Stimulated activated naive CD8-positive, alpha-beta T cell treated with anti-CD3 and anti-CD28 coated beads, Interleukin-15, Interleukin-2, amounts not matched to agents 100 U/mL and 50 U/mL, for 24 hours (primary cell): ENCODE measurements at places on chromosomes 1 and 21.

DNA sequence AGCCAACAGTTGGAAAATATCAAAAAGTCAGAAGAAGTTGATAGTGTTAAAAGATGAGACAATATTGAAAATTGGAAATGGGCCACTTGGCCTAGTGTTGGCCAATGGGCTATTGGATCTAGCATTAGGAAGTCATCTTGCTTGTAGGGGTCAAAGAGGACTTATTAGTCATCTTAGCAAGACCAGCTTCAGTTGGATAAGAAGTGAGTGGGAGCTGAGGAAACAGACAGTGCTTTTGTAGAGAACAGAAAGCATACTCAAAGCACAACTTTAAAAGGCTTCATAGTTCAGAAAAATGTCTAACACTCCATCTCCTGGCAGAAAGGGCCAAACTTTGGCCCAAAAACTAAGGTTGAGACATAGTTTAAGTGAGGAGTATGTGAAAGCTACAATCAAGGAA is 139.9 kb upstream of the PKN2 start:
- DNase-seq: no peak

- DNase-seq: no peak
These were observed 72.4 kb upstream of the IFNAR2 start for GRCh38 chr21:33157303-33157702.

DNA sequence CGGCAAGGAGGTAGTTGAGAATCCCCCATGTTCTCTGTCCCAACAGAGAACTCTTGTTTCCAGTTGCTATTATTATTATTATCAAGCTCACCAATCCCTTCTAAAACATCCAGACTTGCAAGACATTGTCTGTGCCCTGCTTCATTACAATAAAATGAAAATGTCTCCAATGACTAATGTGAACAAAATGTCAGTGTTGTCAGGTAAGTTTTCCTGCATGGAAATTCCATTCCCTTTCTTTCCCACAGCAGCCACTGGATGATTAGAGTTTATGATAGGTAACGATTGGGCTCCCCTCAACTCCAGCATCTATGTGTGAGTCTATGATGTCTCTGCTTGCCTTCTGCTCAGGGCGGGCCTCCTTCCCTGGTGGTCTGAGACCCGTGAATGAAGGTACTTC is 8.9 kb upstream of the DYRK1A start:
- no peak for DNase-seq

DNA sequence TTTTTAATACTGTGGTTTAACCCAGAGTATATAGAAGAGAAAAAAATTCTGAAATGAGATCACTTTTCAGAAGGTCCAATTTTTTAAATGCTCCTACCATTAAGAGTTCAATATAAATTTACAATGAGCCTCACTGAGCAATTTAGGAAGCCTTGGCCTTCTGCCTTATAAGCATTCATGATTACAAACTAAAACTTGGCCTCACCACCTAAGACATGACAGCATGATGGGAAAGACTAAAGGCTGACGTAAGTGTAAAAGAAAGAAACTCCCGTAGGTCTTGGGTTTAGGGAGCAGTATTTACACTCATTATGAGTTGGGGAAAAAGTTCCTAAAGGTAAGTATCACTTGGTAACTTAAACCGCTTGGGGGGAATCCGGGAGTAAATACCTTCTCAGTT is 70.7 kb upstream of the ESRRG start:
- DNase-seq: no peak

GRCh38 chr1:96060621-96061020 is 661.0 kb upstream of the PTBP2 start:
- no peak for DNase-seq

DNA sequence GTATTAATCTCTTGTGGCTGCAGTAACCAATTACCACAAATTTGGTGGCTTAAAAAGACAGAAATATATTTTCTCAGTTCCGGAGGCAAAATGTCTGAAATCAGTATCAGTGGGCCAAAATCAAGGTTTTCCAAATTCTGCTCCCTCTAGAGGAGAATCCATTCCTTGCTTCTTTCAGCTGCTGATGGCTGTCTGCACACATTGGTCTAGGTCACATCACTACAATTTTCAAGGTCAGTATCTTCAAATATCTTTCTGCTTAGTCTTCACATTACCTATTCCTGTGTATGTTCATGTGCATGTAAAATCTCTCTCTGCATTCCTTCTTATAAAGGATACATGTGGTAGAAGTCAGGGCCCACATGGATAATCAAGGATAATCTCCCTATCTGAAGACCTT is 999.4 kb downstream of the KCNT2 start:
- DNase-seq: no peak

- DNase-seq: no peak
These were observed 18.6 kb upstream of the C1orf105 start for GRCh38 chr1:172401892-172402291.

DNA sequence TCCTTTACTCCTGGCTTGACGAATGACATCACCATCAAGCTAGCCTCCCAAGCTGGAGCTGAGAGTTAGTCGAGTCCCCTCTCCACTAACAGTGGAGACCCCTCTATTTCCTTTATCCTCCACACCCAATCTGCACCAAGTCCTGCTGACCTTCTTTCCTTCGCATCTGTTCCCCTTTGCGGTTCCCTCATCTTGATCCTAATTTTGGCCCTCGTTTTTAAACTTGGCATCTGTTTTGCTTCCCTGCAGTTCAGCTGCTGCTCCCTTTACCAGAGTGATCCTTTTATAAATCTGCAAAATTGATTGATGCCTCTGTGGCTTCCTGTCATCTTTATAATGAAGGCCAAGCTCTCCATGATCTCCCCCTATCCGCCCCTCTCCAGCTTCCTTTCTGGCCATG is 49.0 kb upstream of the TSPAN2 start:
- no peak for DNase-seq

DNA sequence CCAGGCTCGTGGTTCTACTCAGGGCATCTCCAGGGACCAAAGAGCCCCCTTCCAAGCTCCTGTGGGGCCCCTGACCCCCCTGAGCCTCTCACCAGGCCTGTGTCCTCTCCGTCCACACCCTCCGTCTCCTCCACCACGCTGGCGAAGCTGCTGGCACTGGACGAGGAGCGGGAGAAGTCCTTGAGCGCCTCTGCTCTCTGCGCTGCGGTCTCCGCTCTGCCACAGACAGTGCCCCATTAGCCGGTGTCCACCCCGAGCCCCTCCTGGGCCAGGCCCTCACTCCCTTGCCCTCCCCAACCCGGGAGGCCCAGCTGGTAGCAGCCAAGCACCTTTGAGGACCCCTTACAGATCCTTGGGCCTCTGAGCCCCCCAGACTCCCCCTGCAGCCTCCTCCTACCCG is 69.8 kb downstream of the RAP1GAP start:
- no peak for DNase-seq

GRCh38 chr21:31173881-31174555 is 135.7 kb upstream of the KRTAP19-8 start:
- no peak for DNase-seq

DNA sequence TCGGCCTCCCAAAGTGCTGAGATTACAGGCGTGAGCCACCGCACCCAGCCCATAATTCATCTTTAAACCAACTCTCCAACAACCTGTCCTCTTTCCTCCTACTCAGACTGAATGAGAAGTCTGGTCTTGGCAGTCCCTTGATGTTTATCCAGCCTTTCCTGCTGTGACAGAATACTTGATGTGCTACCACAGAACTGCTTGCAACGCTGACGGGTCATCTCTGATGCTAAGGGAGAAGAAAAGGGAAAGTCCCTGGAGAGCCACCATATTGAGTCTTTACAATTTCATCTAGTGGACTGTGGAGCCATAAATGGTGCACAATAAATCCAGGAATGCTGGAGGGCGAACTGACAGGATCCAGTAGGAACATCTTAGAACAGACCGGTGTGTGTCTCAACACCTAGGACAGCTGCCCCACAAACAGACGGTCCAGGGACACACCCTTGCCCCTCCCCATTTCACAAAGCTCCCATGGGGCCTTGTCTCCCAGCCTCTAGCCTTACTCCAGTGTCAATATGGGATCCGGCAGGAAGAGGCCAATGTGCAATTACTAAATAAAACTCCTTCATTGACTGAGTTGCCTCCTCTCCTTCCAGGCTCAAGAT is 30.7 kb downstream of the JAK1 start:
- no peak for DNase-seq

DNA sequence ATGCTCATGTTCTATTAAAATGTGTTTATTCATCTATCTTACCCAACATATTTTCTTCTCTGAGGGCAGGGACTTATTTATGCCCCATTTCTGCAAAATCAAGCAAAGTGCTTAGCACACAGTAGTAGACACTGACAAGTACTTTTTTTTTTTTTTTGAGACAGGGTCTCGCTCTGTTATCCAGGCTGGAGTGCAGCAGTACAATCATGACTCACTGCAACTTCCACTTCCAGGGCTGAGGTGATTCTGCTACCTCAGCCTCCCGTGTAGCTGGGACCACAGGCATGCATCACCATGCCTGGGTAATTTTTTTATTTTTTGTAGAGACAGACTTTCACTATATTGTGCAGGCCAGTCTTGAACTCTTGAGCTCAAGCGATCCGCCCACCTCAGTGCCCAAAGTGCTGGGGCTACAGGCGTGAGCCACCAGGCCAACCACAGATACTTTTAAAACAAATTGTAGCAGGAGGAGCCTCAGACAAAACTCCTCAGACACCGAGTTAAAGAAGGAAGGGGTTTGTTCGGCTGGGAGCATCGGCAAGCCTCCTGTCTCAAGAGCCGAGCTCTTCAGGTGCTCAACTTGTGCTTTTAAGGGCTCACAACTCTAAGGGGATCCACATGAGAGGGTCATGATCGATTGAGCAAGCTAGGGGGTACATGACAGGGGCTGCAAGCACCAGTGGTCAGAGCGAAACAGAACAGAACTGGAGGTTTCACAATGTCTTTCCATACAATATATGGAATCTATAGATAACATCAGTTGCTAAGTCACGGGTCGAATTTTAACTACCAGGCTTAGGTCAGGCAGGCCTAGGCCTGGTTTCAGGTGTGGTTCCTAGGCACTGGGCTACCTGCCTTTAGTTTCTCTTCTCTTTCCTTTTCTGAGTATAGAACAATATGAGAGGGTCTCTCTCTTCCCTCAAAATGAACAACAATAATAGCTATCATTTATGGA is 5.7 kb upstream of the TMEM167B start:
- no peak for DNase-seq

DNA sequence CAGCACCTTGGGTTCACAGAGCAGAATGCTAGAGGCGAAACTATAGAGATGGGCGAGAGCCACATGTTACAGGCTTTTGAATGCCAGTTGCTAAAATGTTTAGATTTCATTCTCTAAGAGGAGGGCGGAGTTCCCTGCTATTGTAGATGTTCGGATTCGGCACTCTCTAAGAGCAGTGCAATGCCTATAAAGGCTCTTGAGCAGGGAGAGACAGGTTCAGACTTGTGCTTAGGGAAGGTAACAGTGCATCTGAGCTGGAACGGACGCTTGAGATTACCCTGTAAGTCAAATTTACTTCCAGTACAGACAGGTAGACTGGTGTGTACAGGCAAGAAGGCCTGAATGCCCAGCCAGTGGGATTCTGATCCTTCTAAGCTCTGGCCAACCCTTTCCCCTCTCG is 15.3 kb downstream of the LURAP1 start:
- DNase-seq: no peak

DNA sequence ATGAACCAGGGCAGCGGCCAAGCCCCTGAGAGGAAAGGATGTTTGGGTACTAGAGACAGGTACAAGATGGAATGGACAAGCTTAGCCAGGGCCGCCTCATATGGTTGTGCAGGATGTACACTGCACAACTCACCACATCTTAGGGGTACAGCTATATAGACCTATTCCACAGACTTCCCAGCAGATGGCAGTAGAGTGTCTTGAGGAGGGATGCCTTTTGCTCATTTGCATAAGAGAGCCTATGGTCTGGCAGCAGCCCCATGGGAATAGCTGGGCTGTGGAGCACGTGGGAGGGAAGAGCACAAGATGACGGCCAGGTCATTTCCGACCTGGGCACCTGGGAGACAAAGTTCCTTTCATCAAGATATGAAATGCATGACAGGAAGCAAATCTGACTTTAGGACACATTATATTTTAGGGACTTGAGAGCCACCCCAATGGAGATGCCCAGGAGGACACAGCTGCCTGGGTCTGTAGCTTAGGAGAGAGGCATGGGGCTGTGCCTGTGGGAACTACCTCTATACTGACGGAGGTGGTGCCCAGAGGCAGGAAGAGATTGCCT is 215.5 kb downstream of the KCNJ6 start:
- DNase-seq: no peak

DNA sequence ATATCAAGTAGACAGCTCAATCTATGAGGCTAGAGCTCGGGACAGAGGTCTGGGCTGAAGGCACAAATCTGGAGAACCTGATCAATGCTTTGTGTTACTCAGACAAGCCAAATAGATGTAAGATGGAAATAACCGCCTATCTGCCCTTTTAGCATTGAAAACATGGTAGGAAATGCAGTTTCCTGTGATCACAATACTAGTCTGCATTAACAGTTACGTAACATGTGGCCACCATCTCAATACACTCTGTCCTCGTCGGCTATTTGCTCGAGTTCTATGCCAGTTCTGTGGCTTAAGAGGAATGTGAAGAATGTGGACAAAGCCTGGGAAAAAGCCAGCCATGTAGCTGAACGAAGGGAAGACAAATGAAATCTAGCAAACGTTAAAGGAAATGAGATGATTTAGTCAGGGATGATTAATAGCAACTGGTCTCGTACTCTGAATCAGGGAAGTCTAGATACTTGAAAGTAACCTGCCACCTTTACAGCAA is 73.3 kb downstream of the HSF2BP start:
- DNase-seq: no peak

GRCh38 chr1:179888071-179888470 is 6.0 kb downstream of the TOR1AIP1 start:
- DNase-seq: no peak

DNA sequence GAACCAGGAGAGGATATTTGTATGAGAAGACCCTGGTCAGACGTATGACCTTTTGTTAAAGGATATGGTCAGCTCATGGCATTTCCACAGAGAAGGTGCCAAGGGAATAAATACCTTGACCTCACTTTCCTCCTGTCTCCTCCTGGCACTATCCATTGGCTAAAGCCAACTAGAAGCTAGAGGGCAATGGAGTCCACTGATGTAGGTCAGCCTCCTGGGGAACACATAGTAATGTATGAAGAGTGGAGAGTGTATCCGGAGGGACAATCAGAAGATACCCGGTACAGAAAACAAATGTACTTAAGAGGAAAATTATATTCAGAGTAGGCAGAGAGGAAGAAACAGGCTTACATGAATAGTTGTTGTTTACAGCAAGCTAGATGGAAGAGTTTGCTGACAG is 698 bp upstream of the NTMT2 start:
- no peak for DNase-seq

DNA sequence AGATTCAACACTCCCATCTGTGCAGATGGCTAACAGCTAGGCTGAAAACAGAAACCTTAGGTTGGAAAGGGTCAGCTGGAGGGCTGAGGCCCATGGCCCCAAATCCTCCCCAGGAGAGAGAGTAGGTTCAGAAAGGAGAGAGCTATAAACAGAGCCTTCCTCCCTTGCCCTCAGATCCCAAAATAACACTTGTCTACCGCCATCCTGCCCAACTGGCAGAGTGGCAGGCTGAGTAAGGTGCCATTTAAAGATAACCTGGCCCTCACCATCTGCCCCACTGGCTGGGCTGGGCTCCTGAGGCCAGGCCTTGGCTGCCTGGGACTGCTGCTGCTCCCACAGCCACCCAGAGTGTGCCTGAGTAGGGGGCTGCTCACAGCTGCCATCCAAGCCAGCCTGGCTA is 4.3 kb upstream of the SHISA4 start:
- no peak for DNase-seq
